Left renal pelvis (tissue), 4 donors: ENCODE measurements at places on chromosomes 16 and 17. TPM values are rescaled to one million over a fixed set of nuclear protein-coding genes. Genes with fewer than 3 reads are reported as not detected.

DNA sequence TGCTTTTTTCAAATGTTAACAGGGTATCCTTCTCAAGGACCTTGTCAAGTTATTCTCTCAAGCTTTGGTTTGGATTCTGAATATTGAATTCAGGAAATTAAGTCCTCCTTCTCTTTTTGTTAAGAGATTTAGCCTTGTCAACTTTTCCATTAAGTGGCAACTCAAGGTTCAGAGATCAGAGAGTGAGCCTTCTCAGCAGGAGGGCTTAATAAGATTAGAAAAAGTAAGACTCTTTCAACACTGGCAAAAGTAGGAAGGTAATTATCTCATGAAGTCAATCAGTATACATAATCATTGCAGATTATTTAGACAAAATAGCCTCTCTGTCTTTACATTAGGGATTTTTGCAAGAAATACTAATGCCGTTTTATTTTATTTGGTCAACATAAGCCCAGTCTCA, 330.7 kb downstream of the KIF2B start:
- no peak for DNase-seq

DNA sequence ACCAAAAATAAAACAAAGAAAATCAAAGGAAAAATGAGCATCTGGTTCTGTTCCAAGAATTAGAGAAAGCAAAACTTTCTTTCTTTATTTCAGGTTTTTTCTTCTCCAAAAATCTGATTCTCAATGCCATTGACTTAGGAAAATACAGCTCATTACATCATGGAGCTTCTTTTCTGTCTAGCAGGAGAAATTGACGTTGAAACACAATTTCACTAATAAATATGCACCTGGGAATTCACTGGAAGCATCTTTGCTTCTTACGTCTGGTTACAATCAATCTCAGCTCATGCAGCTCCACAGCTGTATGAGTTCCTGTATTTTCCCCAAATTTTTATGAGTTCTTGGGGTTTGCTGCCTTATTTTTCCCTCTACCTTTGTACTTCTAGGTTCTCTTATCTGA, 1568.6 kb upstream of the GOT2 start:
- no peak for DNase-seq

The SLC9A5 gene
- 4.3 TPM for polyA plus RNA-seq

The NPIPA2 gene
- polyA plus RNA-seq = not detected

GRCh38 chr16:67814567-67814966, 7.9 kb downstream of the TSNAXIP1 start:
- DNase-seq = no peak

- DNase-seq = no peak
Measured at GRCh38 chr17:15278380-15278779, 13.3 kb upstream of the PMP22 start.

- no peak for DNase-seq
Measured at GRCh38 chr17:57593739-57594462, 151.2 kb downstream of the CCDC182 start.
